ENCODE measurements at places on chromosomes 7 and 10. TPM values are rescaled to one million over a fixed set of nuclear protein-coding genes. Genes with fewer than 3 reads are reported as not detected.

THSD7A gene
- total RNA-seq, result 36.6 TPM

YKT6 gene
- 128 TPM for total RNA-seq

ZNF804B gene
- not detected for total RNA-seq

CRHR2 gene
- not detected for total RNA-seq

NUDCD3 gene
- total RNA-seq, result 68.9 TPM

Measured in vein endothelial cell (primary cell).